ENCODE measurements at places on chromosomes 12 and 14.

GRCh38 chr14:50830044-50830931, 674 bp downstream of the NIN start:
- peak; percentile 43 for DNase-seq

DNA sequence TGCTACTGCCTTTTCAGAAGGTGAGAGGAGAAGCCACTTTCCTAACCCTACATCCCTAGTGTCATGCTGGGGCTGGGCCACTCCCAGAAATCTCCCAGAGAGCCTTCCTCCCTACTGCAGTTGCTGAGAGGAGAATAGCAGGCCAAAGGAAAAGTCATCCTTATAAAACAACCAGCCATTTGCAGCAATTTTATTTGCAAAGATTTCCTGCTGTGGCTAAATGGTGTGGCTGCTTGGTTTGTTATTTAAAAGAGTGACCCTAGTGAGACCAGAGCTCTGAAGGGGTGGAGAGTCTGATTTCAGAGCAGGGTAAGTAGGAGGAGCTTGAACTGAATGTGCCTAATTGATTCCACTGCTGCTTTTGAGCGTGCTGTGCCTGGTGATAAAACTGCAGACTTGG, 232.0 kb downstream of the GRIN2B start:
- DNase-seq: no peak

- DNase-seq: no peak
Measured at GRCh38 chr14:21255385-21256101, 13.7 kb downstream of the HNRNPC start.

- no peak for DNase-seq
Measured at GRCh38 chr12:132544080-132544397, 54.1 kb downstream of the FBRSL1 start.

Data from activated T-cell treated with anti-CD3 and anti-CD28 coated beads for 1 hour (primary cell).